ENCODE measurements at places on chromosomes 13 and 19.

GRCh38 chr19:50003254-50003788, 21.9 kb downstream of the VRK3 start:
- DNase-seq = no peak

DNA sequence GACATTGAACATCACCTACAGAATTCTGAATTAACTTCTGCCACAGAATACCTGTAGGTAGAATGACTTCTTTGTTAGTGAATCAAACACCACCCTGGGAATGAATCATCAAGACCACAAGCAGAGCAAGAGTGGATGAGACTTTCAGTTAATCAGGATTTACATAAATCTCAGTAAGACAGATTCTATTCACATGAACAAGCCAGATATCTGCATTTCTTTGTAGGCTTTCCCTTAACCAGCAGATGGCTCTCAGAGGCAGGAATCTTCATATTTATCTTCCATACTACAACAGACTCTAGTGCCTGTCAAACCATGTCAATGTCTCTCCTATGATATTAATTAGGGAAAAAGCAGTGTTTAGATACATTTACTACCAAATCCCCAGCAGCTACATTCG, 412.1 kb downstream of the KLF12 start:
- no peak for DNase-seq

DNA sequence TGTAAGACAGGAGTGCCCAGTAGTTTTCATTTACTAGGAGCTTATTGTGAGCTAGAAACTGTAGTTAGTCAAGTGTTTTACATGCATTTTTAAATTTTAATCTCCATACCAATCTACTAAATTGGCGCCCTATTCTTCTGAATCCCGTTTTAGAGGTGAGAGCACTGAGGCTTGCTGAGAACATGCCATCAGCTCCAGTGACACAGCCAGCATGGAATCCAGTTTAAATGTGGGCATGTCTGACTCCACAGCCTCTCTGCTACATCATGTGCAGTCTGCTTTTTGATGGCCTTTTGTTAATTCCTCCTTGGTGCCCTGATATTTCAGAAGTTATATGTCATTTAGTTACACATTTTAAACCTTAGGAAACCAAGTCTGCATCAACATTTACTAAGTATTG, 325.4 kb downstream of the DLEU7 start:
- no peak for DNase-seq

DNA sequence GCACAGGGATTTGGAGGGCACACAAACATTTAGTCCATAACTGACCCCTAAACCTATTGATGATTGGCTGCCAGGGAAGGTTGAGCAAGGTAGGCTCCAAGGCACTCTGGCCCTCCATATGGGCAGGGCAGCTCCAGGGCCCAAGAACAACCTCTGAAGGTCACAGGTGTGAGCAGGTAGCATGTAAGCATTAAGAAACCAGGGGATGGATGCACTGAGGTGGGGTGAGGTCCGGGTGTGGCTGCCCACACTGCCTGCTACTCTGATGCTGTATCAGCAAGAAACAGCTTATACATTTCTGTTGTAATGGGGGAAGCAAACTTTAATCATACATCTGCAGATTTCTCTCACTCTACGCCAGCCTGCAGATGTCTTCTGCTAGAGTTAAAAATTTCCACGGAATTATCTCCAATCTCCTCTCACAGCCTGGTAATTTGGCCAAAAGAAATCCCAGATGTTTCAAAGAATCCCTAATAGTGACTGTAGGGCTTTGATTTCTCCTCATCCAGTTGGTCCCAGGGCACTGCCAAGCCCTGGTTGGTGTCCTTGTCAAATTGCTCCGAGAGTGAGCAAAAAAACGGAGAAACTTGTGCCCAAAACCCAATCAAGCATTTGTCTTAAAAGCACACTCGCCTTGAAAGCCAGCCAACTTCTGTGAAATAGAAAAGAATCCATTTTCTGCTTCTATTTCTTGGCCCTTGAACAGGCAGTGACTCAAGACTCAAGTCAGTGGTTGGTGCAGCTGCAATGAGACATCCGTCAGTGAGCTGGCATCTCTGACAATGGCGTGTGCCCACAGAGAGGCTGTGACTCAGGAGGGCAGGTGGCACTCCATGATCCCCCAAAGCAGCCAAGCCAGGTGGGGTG, 72.5 kb upstream of the MRI1 start:
- DNase-seq = no peak

GRCh38 chr13:111339366-111340143, 19.1 kb downstream of the TEX29 start:
- DNase-seq = no peak

GRCh38 chr19:11378319-11379189, 4.1 kb downstream of the SWSAP1 start:
- DNase-seq = no peak

- no peak for DNase-seq
Measured at GRCh38 chr13:109593230-109593629, 193.2 kb downstream of the IRS2 start.

GRCh38 chr13:97332742-97333141, 101.2 kb upstream of the RAP2A start:
- DNase-seq = no peak

- no peak for DNase-seq
Measured at GRCh38 chr19:35337984-35338296, 9.0 kb downstream of the CD22 start.

DNA sequence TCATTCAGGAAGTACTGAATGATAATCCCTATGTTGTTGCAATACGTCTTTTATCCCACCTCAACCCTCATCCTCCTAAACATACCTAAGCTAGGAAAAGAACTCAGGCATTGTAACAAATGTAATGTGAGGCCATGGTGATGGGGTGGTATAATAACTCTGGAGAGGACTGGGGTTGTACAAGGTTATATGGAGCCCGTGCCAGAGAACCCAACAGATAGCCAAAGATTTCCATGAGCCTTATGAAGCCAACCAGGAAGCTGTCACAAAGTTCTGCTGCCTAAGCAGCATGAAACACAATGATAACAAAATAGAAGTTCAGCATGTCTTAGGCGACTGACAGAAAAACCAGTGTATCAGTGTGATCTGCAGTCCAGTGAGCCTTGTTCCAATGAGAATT, 394.1 kb upstream of the NBEA start:
- DNase-seq = no peak

DNA sequence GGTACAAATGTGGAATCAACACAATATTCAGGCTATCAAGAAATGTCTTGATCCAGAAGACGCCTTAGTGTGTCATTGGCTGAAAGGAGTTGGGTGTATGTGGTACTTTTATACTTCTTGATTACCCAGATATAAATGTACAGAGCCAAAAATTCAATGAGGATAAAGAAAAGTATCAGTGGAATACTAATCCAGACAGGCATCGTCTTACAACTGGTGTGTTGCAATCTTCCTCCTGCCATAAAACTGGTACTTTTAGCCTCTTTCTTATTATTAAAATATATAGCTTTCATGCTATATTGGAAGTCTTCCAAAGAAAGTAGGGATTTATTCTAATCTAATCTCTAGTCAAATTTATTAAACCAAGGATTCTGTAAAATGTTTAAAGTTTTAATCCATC, 388.6 kb upstream of the MIR17HG start:
- no peak for DNase-seq

- no peak for DNase-seq
Measured at GRCh38 chr13:44393391-44393790, 19.8 kb downstream of the SERP2 start.
